Prostate gland (tissue), 2 donors: ENCODE measurements at places on chromosomes 12 and 14. TPM values are rescaled to one million over a fixed set of nuclear protein-coding genes. Genes with fewer than 3 reads are reported as not detected.

DNA sequence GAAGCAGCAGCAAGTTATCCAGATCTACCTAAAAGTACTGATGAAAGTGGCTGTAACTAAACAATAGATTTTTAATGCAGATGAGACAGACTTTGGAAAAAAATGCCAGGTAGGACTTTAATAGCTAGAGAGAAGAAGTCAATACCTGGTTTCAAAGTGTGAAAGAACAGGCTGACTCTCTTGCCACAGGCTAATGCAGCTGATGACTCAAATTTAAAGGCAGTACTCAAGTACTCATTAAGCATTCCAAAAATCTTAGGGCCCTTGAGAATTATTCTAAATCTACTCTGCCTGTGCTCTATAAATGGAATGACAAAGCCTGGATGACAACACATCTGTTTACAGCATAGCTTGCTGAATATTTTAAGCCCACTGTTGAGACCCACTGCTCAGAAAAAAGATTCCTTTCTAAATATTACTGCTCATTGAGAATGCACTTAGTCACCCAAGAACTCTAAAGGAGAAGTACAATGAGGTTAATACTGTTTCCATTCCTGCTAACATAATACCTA lies 68.6 kb upstream of the SYT1 start:
- DNase-seq, result no peak

Gene TIMELESS
- total RNA-seq, result 12.3 TPM

Gene NKX2-1
- total RNA-seq, result not detected

DNA sequence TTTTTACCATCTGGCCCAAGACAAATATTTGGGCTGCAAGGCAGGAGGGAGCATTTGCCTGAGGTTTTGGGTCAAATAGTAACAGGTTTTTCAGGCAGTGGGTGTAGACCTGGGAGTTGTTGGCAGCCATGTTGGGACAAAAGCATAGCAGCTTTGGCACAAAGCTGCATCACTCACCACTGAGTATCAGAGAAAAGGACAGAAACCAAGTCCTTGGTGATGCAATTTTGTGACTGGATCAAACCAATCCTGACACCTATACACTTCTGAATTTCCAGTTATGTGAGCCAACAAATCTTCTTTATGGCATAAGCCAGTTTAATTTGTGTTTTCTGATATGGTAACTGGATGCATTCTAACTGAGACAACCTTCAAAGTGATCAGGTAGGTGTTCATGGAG lies 144.8 kb upstream of the KRR1 start:
- no peak for DNase-seq

Gene STRAP
- total RNA-seq, result 74.2 TPM

DNA sequence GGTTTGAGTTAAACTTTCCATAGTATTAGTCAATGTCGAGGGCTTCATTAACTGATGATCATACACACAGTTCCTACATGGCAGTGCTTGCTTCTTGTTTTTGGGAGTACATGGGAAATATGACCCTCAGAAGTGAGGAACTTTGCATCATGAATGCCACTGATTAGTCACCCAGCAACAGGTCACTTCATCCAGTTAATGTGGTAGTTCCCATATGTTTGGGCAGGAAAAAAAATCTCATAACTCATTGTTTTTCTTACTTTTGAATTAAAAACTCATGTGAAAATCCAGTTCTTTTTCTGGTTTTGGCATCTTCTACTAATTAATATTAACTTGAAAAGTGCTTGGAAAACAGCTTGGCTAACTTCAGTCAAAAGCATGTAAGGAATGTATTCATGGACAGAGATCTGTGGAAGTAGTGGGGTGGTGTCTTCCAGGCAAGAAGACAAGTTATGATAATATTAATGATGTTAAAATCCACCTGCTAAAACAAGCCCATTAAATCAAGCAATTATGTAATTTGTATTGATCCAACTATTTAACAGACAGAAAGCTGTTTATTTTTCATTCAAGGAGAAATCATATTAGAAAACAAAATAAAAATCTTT lies 309.1 kb upstream of the NAV3 start:
- no peak for DNase-seq

Gene AMN
- 0.91 TPM for total RNA-seq

Gene KRT6C
- not detected for total RNA-seq

Gene BIN2
- total RNA-seq, result 2.6 TPM

DNA sequence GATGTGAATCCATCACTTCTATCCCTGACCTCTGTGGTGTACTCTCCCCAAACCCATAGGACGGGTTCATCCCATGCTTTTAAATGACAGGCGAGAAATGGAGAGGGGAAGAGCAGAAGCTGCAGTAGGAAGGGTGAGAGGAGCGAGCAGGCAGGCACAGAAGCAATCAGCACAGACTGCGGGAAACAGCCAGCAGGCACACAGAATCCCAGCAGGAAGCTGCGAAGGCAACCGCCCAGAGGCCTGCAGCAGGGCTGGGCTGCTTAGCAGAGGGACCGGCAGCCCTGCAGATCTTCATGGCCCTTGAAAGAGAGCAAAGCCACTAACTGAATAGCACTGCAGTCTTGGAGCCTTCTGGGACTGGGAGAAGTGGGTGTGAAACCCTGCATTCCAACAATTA lies 287.0 kb upstream of the FKBP4 start:
- DNase-seq, result no peak

DNA sequence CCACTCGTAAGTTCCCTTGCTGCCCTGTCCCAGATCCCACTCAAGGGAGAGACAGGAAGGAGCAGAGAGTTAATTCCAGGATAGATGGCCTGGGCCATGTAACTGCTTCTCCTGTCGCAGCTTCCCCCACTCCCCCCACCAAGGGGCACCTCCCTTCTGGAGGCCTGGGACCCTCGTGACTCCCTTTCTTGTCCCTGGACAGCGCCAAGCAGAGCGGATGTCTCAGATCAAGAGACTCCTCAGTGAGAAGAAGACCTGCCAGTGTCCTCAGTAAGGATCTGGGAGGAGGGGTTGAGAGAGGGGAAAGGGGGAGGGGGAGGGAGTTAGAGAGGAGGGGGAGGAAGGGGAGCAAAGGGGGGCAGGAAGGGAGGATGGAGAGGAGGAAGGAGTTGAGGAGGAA lies 3.0 kb upstream of the GPR162 start:
- DNase-seq, result no peak

- no peak for DNase-seq
Observed at GRCh38 chr12:85775091-85775490, 61.1 kb downstream of the RASSF9 start.

- DNase-seq, result no peak
Observed at GRCh38 chr14:31204593-31205534, 2.7 kb downstream of the HECTD1 start.

GRCh38 chr12:96215919-96216273 lies 21.7 kb downstream of the ELK3 start:
- DNase-seq, result no peak

Gene KRT85
- not detected for total RNA-seq

DNA sequence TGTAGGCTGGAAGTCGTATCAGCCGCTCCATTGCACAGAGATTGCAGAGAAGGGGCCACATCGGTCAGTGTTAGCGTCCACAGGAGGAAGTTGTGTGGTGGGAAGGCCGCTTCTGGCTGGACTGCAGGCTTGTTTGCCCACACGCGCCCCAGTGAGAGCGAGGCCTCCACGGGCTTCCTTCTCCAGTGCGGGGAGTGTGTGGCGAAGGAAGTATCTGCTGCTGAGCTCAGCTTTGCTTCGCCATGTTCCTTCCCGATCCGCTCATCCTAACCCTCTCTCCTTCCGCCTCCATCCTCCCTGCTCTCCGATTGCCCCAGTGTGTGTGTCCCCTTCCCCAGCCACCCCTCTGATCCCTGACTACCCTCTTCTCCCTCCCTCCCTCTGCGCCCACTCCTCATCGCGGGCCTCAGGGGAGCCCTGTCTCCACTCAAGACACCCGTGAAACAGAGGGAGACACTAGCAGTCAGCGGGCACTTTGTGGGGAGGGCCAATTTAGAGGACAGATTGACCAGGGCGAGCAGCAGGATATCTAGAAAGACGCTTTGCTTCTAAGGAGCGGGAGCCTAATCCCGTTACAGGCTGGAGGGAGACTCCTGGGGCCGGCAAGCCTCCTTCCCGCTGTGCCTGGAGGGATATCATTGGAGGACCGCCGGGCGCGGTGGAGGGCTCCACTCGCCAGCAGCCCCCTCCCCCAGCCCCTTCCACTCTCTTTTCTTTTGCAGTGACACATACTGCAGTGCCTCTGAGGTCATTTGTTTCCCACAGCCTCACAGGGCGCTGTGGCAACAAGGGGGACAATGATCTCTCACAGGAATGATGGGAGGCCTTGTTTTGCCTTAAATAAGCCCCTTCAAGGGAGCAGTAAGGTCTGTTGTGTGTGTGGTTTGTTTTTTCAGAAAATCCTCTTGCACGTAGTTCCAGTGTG lies 428.8 kb downstream of the ZFP36L1 start:
- DNase-seq, result no peak

Gene FOXN4
- total RNA-seq, result 0.27 TPM

GRCh38 chr12:68163560-68164081 lies 4.1 kb upstream of the IFNG start:
- DNase-seq, result no peak

- DNase-seq, result no peak
Observed at GRCh38 chr12:87820524-87821202, 208.5 kb downstream of the C12orf50 start.

- no peak for DNase-seq
Observed at GRCh38 chr12:94147991-94148738, at the start of gene PLXNC1. Gene PLXNC1 (plus strand): TSS chr12:94148577. CDS start chr12:94148972, 395 bp downstream.

Gene ETFBKMT
- total RNA-seq, result 7.0 TPM

DNA sequence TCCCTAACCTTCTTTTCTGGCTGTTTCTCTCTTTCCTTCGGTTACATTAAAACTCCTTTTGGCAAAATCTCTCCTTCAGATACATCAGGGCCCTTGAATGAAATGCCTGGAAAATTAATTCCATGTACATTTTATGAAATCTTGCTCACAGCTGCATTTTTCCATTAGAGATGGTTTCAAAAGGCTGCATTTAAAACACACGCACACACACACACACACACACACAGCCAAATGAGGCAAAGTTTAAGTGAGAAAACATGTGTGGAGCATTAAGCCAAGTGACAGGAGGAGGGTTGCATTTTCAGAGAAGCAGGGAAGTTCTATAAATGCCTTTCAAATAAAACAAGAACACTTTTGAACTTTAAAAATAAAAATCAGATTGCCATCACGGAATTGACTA lies 216.4 kb downstream of the LRIG3 start:
- DNase-seq, result no peak

DNA sequence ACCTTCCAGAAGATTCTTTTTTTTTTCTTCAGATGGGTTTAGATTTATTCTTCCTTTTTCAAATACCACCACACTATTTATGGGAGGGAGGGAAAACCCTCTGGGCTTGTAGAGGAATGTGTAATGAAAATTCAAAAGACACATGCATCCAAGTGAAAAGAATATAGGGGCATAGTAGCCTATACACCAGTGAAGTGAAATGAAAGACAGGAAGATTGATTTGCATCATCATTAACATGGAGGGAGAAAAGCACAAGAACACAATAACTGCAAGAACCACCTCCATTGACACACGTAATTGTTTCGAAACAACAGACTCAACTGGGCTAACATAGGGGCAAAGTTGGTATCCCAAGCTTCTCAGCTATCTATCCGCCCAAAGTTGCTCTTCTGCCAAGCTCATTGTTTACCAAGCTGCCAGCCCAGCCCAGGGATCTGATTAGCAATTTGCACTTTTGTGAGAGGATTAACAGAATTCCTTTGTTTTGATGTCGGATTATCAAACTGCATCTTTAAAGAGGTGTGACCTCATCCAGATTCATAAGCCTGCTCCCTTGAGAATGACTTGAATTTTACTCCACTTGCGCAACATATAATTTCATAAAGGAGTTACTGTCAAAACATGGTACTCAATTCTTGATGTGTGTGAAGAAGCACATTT lies 430.5 kb upstream of the SOX5 start:
- no peak for DNase-seq

Gene MAP3K9
- total RNA-seq, result 5.3 TPM

DNA sequence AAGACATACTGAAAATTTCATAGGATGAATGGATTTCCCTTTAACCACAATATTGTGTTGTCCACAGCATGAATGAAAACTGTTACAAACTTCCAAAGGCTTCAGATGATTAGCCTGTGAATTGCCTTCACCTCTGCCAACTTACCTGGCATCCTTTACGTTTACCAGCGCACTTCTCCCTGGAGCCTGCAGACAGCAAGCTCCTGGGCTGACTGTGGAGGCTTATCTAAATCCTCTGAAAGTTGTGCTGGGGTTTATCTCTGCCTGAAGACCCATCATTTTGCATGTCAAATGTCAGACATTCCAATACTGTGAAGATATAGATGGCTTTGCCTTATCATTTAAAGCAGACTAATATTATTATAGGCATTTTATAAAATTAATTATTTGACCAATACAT lies 403.0 kb downstream of the SYT1 start:
- DNase-seq, result no peak

GRCh38 chr12:31491241-31491794 lies 99.6 kb downstream of the DENND5B start:
- DNase-seq, result no peak

GRCh38 chr12:47896633-47897032 lies 8.2 kb downstream of the VDR start:
- no peak for DNase-seq

Gene CABP1
- 0.23 TPM for total RNA-seq

DNA sequence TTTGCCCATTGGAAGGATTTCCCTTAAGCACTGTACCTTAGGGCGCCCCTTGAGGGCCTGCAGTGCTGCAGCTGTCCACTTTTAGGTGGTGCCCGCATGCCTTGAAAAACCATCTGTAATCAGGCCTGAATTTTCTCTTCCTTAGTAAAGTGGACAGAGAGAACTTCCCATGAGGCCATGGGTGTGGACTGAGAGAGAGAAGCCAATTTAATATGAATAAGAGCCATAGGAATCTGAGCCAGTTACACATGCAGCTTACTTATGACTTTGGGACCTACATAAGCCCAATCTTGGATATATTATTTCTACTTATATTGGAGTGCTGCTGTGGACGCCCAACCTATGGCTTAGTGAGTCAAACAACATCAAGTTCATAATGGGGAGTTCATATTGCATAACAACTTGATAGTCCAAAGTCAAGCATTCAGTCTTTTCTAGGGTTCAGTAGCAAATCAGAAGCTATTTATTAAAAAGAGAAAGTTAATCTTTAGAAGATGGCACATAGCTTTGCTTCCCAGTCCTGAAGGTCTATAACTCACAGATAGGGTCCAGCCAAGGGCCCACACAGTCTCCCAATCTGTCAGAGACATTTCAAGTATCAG lies 11.1 kb upstream of the ETV6 start:
- DNase-seq, result no peak

Gene HOXC5
- 2.8 TPM for total RNA-seq

DNA sequence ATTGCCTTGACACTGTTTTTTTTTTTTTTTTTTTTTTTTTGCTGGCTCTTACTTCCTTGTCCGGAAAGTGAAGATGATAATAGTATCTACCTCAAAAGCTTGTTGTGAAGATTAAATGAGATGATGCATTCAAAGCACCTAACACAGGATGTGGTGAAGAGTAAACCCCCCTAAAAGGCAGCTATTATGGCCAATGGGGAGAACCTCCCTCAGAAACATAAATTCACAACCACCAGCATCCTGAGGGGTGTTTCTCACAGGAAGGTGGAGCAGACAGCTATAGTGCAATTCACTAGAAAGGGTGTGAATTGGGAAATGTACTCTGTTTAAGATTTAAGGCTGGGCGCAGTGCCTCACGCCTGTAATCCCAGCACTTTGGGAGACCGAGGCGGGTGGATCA lies 85.4 kb upstream of the CRY1 start:
- no peak for DNase-seq
